ENCODE measurements at places on chromosomes 3 and 15.

- DNase-seq = no peak
Measured at GRCh38 chr3:134355416-134355815, 18.8 kb downstream of the AMOTL2 start.

- no peak for DNase-seq
Measured at GRCh38 chr3:15206662-15207576, 873 bp downstream of the CAPN7 start.

DNA sequence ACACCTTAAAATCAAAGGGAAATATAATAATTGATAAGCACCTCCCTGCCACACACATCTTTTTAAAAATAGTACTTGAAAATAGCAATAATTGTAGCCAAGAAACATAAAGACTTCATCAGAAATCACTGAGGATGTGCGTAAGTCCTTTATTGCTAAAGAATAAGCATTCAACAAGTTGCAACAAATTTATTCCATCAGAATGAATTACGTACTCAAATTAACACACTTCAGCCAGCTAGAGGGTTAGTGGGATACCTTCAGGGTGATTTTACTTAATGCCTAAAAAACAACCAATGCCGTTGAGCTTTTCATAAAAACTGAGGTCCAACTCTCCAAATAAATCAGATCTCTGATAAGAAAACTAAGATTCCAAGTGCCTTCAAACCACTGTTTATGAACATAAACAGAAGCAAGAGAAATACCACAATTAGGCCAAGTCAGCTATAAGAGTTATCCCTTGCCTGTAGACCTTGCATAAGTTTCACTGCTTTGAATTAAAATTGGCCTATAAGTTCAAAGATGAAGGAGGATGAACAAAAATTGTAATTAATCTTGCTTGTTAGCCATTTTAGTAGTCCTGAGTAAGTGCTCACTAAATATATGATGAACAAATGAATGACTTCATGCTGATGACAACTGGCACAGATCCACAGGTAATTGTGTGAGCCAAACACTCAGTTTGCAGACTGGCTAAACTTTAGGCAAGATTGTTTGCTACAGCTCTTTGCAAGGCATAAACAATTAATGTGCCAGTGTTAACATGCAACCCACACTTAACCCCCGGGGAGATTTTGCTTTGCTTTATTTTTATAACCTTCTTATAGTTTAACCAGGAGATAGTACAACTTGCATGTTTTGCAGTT lies 375.1 kb upstream of the THBS1 start:
- DNase-seq = no peak

DNA sequence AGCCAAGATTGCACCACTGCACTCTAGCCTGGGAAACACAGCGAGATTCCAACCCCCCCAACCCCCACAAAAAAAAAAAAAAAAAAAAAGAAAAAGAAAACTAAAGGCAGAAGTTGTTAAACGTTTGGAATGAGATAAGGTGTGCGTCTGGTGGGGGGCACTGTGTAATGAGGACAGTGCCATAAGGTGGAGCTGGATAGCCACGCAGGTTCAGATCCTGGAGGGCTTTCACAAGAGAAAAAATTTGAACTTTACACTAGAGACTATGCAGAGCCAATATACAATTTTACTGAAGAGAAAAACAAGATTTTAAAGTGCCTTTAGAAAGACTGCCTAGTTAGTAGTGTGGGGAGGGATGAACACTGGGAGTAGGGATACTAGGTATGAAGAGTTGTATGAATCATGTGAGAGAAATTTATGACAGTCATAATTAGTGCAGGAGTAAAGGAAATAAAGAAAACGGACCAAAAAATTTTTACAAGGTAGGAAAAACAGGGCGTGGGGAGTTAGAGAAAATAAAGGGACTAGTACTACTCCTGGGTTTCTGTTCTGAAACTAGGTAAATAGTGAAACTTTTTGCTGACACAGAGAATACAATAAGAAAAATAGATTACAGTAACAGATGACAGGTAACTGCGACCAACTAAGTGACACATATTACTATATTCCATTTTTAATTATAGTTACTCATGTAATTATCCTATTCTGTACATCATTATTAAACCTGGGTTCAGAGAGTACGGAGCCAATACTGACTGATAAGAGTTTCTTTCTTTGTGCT lies 108.1 kb downstream of the PEAK1 start:
- no peak for DNase-seq

DNA sequence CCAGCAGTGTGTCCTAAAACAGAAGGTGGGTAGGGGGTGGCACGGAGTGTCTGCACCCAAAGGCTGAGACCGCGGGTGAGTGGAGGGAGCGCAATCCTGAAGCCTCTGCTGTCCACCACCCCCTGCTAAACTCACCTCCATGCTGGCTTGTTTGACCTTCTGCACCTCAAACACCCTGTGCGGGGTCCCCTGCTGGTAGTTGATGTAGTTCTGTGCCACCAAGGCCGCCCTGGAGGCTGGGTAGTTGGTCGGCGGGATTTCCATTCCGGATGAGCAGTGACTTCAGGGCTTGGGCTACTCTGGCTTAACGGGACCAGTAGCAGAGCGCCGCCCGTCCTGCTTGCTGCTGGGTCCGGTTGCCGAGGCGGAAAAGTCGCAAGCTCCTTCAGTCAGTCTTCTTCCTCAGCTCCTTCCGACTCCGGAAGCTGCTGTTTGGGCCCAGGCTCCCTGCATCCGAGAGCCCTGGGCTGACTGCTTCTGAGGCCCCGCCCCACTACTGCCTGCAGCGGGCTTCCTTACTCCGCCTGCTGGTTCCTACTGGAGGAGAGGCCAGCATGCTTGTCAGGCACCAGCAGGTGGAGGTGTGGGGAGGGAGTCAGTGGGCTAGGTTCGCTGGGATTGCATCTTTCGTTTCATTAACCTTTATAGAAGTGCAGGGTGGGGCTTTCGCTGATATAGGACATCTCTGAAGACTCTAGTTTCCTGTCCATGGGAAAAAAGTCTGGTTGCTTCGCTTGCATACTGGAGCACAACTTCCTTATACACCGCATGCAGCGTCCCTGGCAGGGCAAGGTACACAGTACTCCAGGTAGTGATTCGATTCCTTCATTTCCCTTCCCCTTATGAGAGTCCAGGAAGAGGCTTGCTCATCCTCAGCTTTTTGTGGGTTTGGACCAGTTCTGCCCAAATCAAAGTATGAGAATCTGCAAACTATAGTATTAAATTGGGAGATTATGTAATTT lies at the start of gene LXN:
Gene LXN, minus strand, starts transcription at position 434 of the 962 bp plus-strand sequence. Its CDS starts 170 bp downstream, at position 264.
- peak; percentile 80 for DNase-seq

- DNase-seq = no peak
Measured at GRCh38 chr15:68783226-68784058, 37.3 kb downstream of the ANP32A start.

DNA sequence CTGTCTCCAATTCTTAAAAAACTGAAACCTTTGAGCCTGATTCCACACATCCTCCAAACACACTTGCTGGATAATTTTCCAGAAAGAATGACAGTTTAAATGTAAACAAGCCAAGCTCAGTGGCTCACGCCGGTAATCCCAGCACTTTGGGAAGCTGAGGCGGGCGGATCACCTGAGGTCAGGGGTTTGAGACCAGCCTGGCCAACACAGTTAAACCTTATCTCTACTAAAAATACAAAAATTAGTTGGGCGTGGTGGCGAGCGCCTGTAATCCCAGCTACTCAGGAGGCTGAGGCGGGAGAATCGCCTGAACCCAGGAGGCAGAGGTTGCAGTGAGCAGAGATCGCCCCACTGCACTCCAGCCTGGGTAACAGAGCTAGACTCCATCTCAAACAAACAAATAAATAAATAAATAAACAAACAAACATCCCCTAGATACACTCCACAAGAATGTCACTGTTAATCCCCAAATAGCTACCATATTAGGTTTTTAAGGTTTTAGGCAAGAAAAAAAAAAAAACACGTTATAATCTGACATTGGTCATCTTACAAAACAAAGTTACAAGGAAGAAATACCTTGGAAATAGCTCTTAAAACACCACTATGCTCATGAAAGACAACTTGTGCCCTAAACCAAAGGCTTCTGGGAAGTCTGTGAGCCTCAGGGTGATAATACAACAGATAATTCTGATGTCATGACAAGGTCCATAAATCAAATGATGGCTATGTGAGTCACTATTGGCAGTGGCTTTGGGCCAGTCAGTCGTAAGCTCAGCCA lies 13.2 kb downstream of the TNIK start:
- DNase-seq = no peak

DNA sequence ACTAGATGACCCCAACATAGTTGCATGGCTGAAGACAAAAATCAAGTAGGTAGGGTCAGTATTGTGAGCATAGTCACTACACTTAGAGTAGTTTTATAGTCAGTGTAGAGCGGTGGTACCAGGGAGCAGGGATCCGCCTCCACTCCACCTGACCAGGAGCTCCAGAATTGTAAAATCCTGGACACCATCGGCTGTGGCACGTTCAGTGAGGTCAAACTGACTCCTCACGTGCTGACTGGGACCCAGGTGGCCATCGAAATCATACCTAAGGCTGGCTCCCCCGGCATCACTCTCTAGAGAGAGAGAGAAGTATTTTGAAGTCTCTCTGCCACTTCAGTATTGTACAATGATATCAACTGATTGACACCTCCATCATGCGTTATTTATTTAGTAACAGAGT lies 59.7 kb upstream of the TAMM41 start:
- DNase-seq = no peak

- no peak for DNase-seq
Measured at GRCh38 chr3:147688868-147689267, 279.7 kb downstream of the ZIC1 start.

- DNase-seq = no peak
Measured at GRCh38 chr3:118186051-118186450, 848.6 kb downstream of the IGSF11 start.

DNA sequence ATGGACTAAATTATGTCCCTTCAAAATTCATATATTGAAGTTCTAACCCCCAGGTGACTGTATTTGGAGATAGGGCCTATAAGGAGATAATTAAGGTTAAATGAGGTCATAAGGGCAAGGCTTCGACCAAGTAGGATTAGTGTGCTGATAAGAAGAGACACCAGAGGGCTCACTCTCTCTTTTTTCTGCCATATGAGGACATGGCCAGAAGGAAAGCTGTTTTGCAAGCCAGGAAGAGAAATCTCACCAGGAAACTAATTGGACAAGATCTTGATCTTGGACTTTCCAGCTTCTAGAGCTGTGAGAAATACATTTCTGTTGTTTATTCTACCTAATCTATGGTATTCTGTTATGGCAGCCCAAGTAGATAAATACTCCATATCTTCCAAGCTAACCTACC lies 503.6 kb upstream of the NAALADL2 start:
- peak; percentile 31 for DNase-seq

DNA sequence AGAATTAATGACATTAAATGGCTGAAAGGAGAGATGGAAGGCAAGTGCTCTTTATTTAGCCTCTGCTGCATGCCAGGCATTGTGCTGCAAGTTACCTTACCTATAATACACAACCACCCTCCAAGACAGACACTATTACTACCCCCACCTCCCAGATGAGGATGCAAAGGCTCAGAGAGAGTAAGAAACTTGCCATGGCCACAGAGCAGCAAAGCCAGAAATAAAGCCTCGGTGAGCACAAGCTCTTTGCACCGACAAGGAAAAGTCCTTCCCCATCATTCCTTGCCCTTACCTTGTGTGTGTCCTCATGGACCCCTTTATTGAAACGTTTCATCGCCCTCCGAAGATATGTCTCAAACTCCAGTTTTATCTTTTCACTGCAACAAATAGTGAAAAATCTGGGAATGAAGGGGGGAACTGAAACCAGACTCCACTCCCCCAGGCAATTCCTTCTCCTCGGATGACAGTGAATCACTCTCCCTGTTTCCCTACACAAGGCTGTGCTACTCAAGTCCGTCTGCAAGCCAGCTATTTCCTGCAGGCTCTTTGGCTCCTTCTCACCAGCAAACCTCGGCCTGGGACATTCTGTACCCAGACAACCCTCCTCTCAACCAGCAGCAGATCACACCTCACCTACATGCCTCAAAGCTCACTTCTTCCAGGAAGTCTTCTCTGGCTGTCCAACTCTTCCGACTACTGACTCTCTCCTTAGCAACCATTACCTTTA lies 11.4 kb downstream of the XPC start:
- no peak for DNase-seq

All from suppressor macrophage treated with lipopolysaccharide for 4 hours (primary cell).